ENCODE measurements at places on chromosomes 2 and 18.

- DNase-seq = peak; percentile 25
Measured at GRCh38 chr2:119260646-119261492, 37.2 kb downstream of the STEAP3 start.

- DNase-seq = no peak
Measured at GRCh38 chr2:237205561-237205971, 119.9 kb downstream of the COPS8 start.

DNA sequence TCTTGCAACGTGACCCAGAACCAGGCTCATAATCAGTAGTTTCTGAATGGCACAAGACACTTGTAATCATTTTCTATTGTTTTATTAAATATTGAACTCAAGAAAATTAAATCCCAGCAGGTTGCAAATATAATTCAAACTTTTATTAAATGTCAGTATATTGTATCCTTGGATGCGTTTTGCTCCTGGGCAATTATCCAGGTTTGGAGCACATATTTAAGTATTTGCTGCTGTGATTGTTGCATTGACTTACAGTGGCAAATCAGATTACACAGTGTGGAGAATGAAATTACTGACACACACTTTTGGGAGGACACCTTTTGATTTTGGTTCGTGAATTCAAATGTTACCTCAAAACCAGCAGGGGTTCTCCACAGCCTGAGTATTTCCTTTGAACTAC, 27.1 kb upstream of the TMEM178A start:
- no peak for DNase-seq

DNA sequence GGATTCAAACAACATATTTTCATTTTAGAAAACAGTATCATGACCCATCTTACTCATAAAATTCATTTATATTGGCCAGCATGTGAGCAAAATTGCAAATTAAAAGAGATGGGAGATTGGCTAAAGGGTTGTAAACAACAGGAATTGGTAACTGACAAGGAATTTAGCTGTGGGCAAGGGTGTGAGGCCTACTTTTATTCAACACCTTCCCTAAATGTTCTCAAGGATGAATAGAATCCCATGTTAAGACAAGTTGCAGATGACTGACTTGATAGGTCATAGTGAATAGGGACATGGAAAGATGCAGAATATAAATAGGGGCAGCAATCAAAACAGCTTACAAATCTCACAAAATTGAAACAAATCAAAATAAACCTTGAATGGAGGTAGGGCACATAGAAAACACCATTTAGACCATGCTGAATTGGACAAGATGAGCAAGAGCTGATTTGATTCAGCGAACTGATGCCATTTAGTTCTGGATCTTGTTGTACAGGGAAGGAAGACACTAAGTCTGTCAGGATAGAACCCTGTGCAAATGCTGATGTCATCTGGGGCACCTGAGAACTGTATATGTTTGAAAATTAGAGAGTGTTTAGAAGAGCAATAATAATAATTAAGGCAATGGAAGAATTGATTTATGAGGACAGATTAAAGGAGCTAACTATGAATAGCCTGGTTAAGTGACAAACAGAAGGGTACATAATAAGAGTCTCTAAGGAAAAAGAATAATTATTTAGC, 509.7 kb downstream of the ZEB2 start:
- DNase-seq = no peak

- DNase-seq = no peak
Measured at GRCh38 chr2:157489983-157490382, 46.1 kb upstream of the CYTIP start.

- DNase-seq = no peak
Measured at GRCh38 chr2:238701341-238702206, 146.3 kb upstream of the TWIST2 start.

DNA sequence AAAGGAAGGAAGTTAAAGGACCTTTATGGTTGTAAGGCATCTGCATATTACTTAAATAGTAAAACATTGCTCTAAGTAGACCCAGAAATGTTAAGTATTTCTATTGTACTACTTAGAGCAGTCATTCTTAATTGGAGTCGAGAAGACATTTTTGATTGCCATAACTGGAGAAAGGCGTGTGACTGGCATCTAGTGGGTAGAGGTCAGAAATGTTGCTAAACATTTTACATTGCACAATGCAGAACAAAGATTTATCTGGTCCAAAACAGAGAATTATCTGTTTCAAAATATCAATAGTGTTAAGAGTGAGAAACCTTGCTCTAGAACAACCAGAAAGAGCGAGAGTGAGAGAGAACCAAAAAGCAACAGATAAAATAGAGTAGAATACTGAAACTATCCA, 23.3 kb upstream of the ROCK1 start:
- no peak for DNase-seq

All from hepatic stellate cell (primary cell).